Stimulated activated naive CD4-positive, alpha-beta T cell treated with Interleukin-2 at 50 U/mL for 16 hours (primary cell): ENCODE measurements at places on chromosomes 1 and 21.

DNA sequence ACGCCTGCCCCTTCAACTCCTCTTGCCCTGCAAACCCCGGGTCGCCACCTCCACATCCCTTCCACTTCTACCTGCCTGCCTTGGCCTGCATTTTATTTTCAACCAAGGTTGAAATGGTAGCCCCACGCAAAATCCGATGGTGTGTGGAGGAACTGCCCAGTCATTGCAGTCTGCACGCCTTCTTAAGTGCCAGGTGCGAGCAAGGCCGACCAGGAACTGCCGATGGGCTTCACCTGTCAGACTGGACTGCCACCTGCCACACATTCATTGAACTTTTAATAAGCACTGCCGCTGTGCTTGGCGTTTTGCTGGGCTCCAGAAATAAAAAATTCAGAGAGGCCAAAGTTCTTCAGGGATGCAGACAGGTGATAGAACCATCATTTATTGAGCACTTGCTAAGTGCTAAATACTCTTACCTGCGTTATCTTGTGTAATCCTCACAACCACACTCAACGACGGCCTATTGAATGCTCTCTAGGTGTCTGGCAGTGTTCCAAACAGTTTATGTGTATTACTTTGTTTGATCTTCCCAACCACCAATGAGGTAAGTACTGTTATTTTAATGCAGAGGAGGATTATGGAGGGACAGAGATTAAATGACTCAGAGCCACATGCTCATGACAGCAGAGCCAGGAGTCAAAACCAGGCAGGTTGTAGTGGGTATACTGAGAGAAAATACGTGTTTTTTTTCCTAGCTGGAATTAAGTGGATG lies 36.2 kb downstream of the CACHD1 start:
- no peak for DNase-seq

DNA sequence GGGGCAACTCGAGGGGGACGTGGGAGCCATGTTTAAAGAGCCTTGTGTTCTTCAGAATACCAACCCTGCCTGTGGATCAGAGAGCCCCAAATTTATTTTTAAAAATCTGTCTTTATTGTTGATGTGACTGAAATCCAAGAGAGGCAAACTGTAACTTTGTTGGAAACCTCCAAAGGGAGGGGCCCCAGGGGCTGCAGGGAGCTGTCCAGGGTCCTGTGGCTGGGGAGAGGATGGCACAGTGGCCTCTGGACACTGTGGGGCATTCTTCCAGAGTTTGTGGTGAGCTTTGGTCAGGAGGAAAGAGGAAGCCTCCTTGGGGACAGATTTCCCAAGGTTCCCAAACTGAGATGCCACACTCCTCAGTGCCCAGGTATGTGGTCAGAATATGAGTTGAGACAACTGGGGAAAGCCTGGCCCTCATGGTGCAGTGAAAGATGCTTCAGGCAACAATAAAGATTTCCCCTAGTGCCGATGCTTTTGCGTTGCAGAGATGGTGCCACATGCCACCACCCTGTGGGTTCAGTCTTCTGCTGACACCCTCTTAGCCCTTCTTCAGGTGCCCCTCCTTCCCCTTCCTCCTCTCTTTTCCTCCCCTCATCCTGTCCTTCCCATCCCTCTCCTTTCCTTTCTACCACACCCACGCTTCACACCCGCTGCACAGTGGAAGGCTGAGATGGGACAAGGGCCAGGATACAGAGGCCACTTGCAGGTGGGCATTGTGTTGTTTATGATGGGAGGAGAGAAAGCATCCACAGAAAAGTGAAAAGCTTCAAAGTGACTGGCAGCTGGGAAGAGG lies 122.1 kb downstream of the UCK2 start:
- no peak for DNase-seq

GRCh38 chr1:11463177-11463576 lies 15.8 kb upstream of the DISP3 start:
- no peak for DNase-seq

- no peak for DNase-seq
These were observed 15.9 kb upstream of the POGZ start for GRCh38 chr1:151475175-151475574.

DNA sequence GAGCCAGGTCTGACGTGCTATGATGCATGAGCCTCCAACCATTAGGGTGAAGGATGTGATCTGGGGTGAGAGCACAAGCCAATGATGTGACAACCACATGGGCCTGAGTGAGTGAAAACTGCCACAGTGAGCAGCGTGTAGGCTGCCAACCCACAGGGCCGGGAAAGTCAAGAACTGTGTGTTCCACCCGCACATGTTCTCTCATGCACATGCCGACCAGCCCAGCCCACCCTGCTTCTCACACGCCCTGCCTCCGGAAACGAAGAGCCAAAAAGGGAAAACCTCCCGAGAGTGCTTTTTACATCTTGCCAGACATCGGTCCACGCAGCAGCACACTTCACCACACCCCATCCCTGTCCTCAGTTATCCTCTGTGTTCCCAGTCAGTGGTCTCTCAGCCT lies 197.0 kb downstream of the CACNA1E start:
- no peak for DNase-seq

DNA sequence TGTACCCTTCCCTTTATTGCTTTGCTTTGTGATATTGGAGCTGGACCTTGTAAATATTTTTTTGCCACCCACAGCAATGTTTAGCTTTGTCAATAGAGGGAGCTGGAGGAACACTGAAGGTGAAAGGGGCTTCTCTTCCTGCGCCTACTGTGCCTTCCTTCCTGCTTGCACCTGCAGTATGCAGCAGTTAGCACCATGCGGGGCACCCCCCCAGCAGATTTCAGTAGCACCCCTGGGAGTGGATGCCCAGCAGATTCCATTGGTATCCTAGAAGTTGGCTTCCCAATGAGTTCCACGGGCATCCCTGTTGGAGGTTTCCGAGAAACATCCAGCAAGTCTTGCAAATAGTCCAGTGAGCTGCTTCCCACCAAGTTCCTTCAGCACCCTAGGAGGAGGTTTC lies 25.6 kb downstream of the S100A10 start:
- peak; percentile 36 for DNase-seq

DNA sequence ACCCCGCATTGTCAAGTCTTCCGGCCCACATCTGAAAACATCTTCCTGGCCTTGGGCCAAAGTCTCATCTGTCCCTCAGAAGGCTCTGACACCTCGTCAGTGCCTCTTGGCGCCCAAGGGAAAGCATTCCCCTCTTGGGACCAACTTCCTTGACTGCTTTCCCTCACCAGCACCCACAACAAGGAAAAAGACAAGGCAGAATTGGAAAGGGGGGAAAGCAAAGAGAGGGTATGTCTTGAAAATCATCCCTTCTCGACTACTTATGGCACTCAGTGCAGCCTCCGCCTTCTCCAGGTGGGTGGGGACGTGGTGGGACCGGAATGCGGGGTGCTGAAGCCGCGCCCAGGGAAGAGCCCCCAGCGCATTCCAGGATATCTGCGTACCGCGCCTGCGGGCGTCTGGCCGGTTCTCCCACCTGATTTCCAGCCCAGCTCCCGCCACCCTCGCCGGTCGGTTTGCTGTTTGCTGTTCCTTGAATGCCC lies 554 bp upstream of the SLC39A1 start:
- no peak for DNase-seq

DNA sequence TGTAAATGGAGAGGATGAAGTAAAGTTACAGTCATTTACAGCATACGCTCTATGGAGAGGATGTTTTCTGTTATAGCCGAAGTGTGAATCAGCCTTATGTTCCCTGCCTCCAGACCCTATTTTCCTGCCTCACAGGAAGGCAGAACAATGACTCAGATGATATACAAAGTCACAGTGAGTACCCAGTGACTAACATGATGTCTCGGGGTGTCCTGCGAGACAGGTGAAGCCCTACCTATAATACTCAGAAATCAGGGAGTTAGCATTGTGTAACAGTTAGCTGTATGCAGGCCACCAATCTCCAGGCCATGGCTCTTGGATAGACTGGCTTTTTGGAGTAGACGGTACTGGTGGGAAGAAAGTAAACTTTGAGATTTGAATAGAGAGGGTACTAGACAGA lies 55.6 kb upstream of the FBXO28 start:
- no peak for DNase-seq

DNA sequence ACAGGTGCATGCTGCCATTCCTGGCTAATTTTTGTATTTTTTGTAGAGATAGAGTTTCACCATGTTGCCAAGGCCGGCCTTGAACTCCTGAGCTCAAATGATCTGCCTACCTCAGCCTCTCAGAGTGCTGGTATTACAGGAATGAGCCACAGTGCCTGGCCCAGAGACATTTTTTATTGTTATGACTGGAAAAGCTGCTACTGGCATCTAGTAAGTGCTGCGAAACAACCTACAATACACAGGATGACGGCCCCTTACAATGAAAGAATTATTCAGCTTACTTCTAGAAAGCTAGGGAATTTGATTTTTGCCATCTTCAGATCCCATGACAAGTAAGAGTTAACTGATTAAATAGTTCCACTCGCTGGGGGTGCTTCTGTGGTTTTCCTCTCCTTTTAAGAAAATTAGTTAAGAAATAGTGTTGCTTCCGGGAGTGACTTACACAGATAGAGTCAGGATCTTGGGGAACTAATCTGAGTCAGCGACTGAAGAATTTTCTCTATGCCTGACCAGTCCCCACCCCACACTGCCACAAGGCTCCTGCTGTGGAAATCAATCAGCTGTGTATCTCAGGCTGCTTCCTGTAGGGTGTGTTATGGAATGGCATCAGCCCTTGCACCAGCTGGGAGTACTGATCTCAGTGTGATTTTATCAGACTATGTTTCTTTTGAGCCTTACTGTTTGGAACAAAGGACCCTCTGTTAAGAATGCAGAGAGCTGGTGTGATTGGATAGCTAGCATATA lies 93.0 kb upstream of the BMP8A start:
- no peak for DNase-seq

DNA sequence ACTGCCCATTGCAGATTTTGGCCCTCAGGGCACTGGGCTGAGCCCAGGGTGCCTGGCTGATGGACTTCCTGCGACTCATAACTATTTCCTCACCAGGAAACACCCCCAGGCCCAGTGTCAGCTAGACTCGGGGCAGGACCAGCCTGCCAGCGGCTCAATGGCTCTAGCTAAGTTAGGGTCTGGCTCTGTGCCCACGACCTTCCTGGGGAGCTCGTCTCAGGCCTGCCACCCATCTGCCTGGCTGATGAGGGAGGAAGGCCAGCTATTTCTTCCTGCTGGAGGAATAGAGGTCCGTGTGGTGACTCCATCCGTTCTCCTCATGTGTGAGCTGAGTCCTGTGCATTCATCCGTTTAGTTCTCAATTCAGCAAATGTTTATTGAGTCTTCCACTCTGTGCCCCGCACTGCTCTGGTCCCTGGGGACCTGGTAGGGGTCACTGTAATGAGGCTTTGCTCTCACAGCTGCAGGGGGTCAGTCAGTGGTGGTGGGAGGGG lies 44.5 kb downstream of the KIRREL1 start:
- no peak for DNase-seq

DNA sequence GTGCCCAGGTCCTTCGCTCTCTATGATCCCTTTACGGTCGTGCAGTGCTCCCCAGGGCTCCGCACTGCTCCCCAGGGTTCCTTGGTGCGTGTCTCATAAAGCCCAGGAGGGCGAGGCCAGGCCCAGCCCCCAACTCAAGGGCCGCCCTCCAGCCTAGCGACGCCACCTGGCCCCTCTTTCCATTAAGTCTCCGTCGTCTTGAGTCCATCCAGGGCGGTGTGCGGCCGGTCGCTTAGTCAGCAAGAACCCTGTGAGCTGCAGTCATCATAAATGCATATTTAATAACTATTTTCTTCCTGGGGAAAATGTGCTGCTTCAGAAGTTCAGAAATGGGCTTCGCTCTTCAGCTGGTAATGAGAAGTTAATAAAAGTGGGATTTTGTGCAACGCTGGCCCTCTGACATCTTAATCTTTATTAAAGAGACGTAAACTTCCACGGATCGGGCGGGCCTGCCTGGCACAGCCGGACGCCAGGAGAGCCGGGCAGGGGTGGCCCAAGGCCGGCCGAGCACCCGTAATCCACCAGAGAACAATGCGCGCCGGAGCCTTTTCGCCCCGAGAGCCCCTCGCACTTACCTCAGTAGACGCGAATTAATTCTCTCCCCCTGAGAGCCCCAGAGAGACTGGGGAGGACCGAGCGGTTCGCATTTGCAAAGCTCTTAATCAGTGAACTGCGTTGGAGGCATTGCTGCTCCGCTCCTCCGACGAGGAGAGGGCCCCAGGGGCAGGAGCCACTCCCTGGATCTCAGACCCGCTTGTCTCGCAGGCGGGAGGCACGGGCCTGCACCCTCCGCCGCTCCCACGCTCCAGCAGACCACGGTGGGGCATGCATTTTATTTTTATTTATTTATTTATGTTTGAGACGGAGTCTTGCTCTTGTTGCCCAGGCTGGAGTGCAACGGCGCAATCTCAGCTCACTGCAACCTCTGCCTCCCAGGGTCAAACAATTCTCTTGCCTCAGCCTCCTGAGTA lies 188.3 kb upstream of the ARHGEF16 start:
- DNase-seq = no peak
